ENCODE measurements at places on chromosomes 5 and 9.

- DNase-seq, result no peak
- no peak overlapping the region for H3K4me3 ChIP-seq
- H3K4me1 ChIP-seq, result peaks cover 46% of the 10 kb centered on the region
Measured at GRCh38 chr9:126407114-126407870, 80.7 kb downstream of the MVB12B start.

DNA sequence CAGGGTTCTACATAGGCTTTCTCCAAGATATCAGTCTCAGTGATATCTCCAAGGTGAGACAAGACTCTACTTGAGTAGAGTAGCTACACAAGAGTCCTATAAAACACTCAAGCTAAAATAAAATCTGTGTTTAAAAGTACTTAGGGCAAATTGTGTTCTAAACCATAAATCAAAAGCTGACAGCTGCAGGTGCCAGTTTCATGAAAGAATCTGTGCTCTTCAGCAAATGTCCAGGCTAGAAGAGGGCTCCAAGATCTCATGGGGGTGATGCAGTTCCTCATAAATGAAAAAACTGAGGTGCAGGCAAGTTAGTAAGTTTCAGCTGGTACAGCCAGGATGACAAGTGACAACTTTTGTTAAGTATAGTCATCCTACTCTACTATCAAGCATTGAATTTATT, 142.8 kb upstream of the TNPO1 start:
- H3K36me3 ChIP-seq, result no peaks in the 10 kb centered on the region
- H3K4me3 ChIP-seq, result no peak overlapping the region
- H3K27me3 ChIP-seq, result peaks cover 10% of the 10 kb centered on the region
- H3K4me1 ChIP-seq, result no peaks in the 10 kb centered on the region
- no peak overlapping the region for H3K27ac ChIP-seq

- no peak overlapping the region for H3K27ac ChIP-seq
- H3K27me3 ChIP-seq, result no peaks in the 10 kb centered on the region
- no peaks in the 10 kb centered on the region for H3K4me1 ChIP-seq
- no peaks in the 10 kb centered on the region for H3K36me3 ChIP-seq
Measured at GRCh38 chr5:150325426-150325825, 22.7 kb upstream of the ARSI start.

DNA sequence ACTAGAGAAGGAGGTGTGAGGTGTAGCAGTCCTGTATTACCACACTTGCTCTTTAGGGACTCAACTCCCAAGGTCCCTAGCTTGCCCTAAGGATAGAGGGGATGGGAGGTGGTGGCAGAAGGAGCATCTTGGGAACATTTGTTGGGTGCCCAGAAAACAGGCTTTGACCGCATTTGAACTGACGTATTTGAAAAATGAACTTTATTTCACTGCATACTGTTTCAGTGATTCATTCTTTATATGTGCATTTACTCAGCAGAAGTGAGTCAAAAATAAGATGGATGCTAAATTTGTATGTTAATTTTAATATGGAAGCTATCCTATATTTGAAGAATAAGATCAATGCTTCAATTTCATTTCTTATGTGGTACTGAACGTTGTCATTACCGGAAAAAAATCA, 18.7 kb downstream of the DMRT3 start:
- H3K27ac ChIP-seq, result no peak overlapping the region
- no peaks in the 10 kb centered on the region for H3K36me3 ChIP-seq
- DNase-seq, result no peak
- peaks cover 46% of the 10 kb centered on the region for H3K27me3 ChIP-seq
- H3K4me1 ChIP-seq, result peaks cover 6% of the 10 kb centered on the region
- no peak overlapping the region for H3K4me3 ChIP-seq

DNA sequence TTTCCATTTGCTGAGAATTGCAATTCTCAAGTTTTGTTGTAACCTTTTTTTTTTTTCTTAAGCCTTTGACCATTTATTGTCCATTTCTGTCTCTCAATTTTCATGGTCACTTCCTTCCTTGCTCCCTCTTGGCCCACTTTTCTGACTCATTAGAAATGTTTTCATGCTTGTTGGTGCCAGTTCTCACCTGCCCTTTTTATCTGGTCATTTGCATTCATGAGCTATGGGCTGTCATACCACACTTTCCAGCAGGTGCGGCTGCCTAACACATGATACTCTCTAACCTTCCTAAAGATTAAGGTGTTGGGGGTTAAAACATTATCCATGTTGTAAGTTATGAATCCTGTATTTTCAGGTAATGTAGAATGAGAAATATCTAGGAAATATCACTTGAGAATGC, 150.5 kb upstream of the TLX3 start:
- no peaks in the 10 kb centered on the region for H3K4me1 ChIP-seq
- no peak overlapping the region for H3K27ac ChIP-seq
- H3K27me3 ChIP-seq, result no peaks in the 10 kb centered on the region
- no peak overlapping the region for H3K4me3 ChIP-seq
- no peak for DNase-seq

DNA sequence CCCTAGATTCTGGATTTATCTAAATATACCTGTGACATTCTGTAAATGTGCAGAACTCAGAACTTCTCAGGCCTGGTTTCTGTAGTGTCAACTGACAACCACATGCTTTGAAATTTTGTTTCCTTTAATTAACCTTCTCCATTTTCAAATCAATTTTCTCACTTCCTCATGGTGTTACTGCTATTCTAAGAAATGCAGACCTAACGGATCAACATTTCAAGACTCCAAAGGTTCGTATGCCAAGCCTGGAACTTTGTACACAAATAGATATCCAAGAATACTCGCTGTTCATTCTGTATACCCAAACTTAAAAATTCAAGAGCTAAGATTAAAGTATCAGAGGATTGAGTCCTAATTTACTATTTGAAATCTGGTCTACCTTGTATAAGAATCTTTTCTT, 88.1 kb downstream of the SLC24A2 start:
- no peak for DNase-seq
- no peak overlapping the region for H3K4me3 ChIP-seq
- peaks cover 17% of the 10 kb centered on the region for H3K27me3 ChIP-seq
- no peak overlapping the region for H3K27ac ChIP-seq
- H3K4me1 ChIP-seq, result no peaks in the 10 kb centered on the region
- no peaks in the 10 kb centered on the region for H3K36me3 ChIP-seq

GRCh38 chr5:141745390-141745789, 63.4 kb upstream of the ARAP3 start:
- no peak for DNase-seq
- H3K27ac ChIP-seq, result no peak overlapping the region
- H3K4me1 ChIP-seq, result no peaks in the 10 kb centered on the region

- no peak overlapping the region for H3K27ac ChIP-seq
- no peaks in the 10 kb centered on the region for H3K36me3 ChIP-seq
- H3K4me1 ChIP-seq, result peaks cover 38% of the 10 kb centered on the region
- DNase-seq, result no peak
Measured at GRCh38 chr5:52769061-52769460, 18.7 kb upstream of the ITGA1 start.

DNA sequence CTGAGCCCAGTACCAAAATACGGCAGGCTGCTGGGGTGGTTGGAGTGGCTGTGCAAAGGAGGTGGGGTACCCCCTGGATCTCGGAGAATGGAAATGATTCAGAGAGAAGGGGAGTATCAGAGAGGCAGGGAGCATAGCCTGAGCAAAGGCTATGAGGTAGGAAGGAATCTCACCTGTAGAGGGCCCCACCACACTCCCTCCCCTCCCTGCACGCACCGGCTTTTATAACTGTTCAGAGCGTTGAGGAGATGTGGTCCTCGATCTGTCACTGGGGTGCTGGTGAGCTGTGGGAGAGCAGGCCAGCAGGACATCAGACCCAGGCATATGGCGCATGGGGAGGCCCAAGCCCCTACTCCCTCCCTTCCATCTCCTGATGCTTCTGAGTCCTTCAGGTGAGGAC, 13.2 kb downstream of the PHF19 start:
- H3K36me3 ChIP-seq, result peaks cover 43% of the 10 kb centered on the region
- H3K4me1 ChIP-seq, result peaks cover 10% of the 10 kb centered on the region
- H3K27ac ChIP-seq, result no peak overlapping the region
- H3K27me3 ChIP-seq, result no peaks in the 10 kb centered on the region
- DNase-seq, result no peak
- H3K4me3 ChIP-seq, result no peak overlapping the region

- no peak overlapping the region for H3K27ac ChIP-seq
- DNase-seq, result no peak
- H3K36me3 ChIP-seq, result no peaks in the 10 kb centered on the region
- peaks cover 5% of the 10 kb centered on the region for H3K4me1 ChIP-seq
Measured at GRCh38 chr5:80071510-80072021, 36.4 kb downstream of the THBS4 start.

DNA sequence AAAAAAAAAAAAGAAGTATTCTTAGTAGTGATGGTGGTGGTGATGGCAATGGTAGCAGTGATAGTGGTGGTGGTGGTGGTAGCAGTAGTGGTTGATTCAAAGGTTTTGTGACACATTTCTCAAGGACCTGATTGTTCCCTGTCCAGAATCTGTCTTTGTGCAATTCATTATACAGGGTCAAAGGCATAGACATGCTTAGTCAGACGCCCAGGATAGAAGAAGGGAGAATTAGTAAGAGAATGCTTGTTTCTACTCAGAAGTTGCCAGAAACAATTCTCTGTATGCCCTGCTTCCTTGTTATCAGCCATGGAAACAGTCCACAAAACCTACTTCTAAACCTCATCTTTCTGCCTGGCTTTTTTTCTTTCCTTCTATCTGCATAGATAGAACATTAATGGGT, 89.4 kb downstream of the SLC44A1 start:
- H3K27ac ChIP-seq, result no peak overlapping the region
- H3K36me3 ChIP-seq, result peaks cover 13% of the 10 kb centered on the region
- H3K4me1 ChIP-seq, result peaks cover 2% of the 10 kb centered on the region
- no peaks in the 10 kb centered on the region for H3K27me3 ChIP-seq
- no peak for DNase-seq
- no peak overlapping the region for H3K4me3 ChIP-seq

GRCh38 chr5:176369934-176370711, 4.8 kb downstream of the ARL10 start:
- DNase-seq, result no peak
- peaks cover 19% of the 10 kb centered on the region for H3K36me3 ChIP-seq
- no peak overlapping the region for H3K27ac ChIP-seq
- peaks cover 8% of the 10 kb centered on the region for H3K4me1 ChIP-seq

Measured in activated naive CD8-positive, alpha-beta T cell treated with anti-CD3 and anti-CD28 coated beads for 36 hours (primary cell).